Suprapubic skin (tissue), 4 donors: ENCODE measurements at places on chromosomes 3 and 15. TPM values are rescaled to one million over a fixed set of nuclear protein-coding genes. Genes with fewer than 3 reads are reported as not detected.

- no peak for DNase-seq
Measured at GRCh38 chr3:116005404-116005803, 382.1 kb downstream of the GAP43 start.

DNA sequence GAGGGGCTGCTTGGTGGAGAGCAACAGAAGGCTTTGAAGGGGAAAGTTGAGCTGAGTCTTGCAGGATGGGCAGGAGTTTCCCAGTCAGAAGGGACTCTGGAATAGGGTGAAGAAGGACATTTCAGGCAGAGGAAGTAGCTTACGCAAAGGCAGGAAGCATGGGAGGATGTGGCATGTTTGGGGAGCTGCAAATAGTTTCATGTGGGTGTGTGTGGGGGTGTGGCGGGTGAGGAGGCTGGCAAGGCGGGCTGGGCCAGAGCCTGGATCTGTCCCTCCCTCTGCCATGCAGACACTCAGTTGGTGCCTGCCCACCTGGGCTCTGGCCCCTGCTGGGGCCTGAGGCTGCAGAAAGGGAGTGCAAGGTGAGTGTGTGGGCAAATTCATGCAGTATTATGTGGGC, 10.4 kb downstream of the TEX264 start:
- no peak for DNase-seq

DNA sequence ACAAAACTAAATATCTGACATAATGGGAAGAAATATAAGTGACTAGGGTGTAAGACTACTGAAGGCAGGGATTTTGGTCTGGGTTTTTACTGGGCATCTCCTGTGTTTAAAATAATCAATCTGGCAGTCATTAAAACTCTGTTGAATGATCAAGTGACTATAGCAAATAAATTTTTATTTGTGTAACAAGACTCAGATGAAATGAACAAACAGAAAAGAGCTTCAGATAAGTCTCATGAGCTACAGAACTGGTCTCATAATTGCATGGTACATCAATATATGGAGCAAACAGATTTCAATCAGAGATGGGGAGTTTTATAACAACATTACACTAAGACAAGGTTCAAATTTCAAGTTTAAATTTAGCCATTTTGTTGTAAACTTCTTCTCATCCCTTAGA, 372.5 kb downstream of the PLCL2 start:
- DNase-seq, result no peak

DNA sequence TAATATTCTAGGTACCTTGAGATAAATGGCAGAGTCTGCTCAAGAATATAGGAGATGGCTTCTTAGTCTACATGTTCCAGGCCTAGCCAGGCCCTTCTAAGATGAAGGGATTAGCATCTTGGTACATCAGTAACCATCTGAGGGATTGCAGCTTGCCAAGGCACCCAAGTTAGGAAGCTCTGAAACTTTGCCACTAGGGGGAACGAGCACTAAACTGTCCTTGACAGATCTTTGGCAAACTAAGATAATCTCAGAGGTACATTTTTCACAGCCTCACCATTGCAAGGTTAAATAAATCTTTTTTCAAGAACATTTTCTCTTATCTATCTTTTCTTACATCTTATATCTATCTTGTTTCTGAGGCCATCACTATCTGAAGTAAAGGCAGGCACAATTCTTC, 351.2 kb downstream of the RAP2B start:
- DNase-seq, result no peak

DNA sequence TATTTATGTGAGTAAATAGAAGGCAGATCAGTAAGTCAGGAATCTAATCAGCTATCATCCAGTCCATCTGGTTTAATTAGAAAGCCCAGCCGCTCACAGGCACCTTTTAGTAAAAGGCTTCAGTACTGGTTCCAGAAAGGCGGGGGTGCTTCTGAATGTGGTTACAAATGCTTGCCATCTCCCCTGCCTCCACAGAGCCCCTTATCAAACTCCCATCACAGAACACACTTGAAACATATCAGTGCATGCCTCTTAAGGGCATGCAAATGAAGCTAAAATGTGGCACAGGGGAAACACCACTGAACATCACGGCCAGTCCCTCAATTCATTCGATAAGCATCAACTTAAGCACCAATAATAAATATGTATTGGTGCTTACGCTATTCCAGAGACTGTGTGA, 261.4 kb downstream of the RORA start:
- DNase-seq, result no peak

DNA sequence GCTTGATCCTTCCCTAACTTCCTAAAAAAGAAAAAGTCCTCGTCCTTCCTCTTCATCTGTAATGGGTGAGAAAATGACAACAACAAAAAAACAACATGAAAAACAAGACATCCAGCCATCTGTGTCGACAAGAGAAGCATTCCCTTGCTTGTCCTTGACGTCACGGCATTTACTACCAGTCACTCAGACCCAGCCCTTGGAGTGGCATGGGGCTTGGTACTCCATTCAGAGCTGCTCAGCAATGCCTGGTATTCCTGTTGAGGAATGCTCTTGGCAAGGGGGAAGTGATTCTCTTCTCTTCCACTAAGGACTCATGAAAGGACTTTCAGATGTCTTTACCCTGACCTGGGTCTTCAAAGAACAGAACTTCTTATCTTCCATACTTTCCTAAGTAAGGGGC, 339.7 kb upstream of the RASGRP1 start:
- no peak for DNase-seq

- DNase-seq, result no peak
Measured at GRCh38 chr3:62373215-62373614, at the start of gene FEZF2. Gene FEZF2 (minus strand): TSS chr3:62373550. CDS start chr3:62372868, 682 bp downstream.

GRCh38 chr3:61030469-61031035, 220.7 kb downstream of the FHIT start:
- no peak for DNase-seq

- no peak for DNase-seq
Measured at GRCh38 chr3:67048067-67048714, 50.1 kb downstream of the KBTBD8 start.

GRCh38 chr3:53936347-53936746, 44.7 kb upstream of the SELENOK start:
- no peak for DNase-seq

GRCh38 chr15:98195796-98196195, 235.3 kb downstream of the ARRDC4 start:
- no peak for DNase-seq

- no peak for DNase-seq
Measured at GRCh38 chr15:63086271-63086670, 35.4 kb upstream of the LACTB start.

DNA sequence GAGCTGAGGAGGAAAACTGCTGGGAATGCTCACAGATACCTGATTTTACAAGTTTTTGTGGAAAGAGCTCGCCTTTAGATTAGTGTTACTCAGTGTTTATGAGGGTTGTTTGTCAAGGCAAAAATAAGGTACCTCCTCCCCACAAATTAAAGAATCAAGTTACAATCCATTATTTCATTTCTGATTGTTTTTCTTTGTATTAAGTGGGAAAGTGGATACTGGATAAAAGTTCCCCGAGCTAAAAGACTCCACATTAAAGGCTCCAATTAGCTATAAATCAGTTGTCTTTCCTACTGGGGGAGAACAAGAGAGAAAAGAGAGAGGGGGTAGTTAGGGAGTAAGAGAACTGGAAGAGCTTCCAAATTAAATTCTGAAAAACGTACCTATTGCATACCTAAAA, 1.9 kb downstream of the ALDH1A2 start:
- no peak for DNase-seq

CCR3 gene
- total RNA-seq, result 6.3 TPM

CYP8B1 gene
- total RNA-seq, result not detected

PCLAF gene
- total RNA-seq, result 2.5 TPM

TEX55 gene
- not detected for total RNA-seq

ATP8B4 gene
- 3.2 TPM for total RNA-seq

KIF15 gene
- 2.7 TPM for total RNA-seq

MYO9A gene
- 56.2 TPM for total RNA-seq
